ENCODE measurements at places on chromosomes 12 and 14.
A peak's percentile ranks its signal among the peaks of the same experiment; 100 is the strongest.

DNA sequence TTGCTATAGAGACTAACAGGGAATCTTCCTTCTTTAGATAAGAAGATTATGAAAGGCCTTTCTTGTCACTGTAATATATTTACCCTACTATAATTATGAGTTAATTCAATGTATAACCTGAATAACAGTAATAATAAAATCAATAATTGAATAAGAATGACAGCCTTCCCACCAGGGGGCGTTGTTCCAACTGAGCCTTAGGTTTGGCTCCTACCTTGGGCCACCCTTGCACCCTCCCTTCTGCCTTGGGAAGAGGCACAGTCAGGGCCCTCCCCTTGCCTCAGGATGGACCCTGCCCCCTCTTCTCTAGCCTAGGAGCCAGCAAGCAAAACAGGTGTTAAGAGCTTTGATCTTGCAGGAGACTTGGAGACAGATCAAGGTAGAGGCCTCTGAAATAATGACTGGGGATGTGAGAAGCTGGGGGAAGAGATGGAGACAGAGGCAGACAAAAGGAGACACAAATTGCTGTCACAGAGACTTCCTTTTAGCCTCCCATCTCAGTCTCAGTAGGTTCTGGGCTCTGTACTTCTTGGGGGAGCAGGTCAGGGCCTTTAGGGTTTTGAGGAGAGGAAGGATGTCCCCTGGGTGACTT lies 40.1 kb upstream of the CISTR start:
- DNase-seq = peak; percentile 20

DNA sequence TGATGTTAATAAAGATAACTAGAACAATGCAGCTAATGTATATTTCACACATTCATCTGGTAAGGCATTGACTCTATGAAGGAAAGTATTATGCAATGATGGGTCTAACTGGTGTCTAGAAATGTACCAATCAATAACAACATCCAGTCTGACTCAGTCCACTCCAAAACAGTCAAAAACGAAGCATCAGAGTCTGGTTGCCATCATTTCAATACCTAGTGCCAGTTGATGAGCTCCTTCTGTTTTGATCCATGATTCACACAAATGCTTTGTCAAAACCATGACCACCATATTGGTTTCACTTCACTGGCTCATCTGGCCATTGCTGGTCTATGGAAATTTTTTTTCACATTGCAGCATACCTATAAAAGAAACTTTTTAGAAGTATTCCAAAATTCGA lies 747.2 kb upstream of the TMEM132C start:
- no peak for DNase-seq

GRCh38 chr14:35365130-35366055 lies 39.2 kb downstream of the NFKBIA start:
- DNase-seq = no peak

- no peak for DNase-seq
These were observed 63.8 kb downstream of the MVK start for GRCh38 chr12:109637348-109637747.

DNA sequence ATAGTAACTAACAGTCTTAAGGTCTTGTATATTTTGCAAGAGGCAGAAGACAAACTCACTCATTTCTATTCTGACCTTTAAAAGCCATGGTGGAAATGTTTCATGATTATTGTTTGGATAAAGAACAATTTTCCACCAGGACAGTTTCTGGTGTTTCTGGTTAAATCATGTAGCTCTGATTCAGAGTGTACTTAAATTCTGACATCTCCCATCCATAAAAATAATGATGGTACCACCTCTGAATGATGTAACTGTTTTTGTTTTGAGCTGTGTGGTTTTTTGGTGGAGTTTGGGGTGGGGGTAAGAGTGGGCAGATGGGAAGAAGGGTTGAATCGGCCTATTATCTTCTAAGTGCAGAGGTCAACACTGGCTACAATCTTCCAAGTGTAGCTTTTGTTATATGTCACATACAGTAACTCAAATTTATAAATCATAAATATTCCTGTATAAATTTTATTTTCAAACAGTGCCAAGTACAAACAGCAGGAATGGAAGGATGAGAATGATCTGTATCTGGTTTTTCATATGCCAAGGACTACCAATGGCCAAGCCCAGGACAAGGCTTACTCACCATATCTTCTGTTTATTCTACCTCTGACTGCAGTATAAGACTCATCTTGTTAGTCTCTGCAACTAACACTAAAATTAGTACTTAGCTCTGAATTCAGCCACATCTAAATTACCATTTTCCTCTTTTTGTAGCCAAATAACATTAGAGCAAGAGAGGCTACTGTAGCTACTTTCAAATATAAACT lies 108.7 kb downstream of the BCAT1 start:
- no peak for DNase-seq

DNA sequence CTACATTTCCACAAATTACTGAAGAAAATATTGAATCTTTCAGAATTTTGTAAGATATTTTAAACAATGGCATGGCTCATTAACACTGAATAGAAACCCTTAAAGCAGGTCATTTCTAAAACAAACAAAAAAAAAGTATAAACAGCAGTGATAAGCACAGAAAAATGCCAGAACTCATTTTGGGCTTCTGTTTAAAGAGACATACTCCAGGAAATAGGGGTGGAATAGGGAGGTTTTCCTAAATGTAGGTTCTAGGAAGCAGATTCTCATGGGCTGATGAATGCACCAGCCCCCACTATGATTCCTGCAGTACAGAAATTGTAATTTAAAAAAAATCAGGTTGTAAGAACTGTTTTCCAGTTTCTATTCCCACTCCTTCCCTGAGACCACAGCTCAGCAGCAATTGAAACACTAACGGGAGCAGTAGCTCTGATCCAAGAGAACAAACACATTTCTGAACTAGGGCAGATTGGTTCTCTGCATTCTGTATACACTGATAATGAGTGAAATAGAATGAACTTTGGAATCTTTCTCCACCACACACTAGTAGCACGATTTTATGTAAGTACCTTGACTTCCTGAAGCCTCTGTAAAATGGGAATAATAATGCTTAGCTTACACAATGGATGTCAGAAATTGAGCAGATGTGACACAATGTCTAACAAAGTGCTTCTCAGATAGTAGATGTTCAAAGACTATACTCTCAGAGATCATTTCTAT lies 115.6 kb upstream of the TMTC1 start:
- DNase-seq = no peak

DNA sequence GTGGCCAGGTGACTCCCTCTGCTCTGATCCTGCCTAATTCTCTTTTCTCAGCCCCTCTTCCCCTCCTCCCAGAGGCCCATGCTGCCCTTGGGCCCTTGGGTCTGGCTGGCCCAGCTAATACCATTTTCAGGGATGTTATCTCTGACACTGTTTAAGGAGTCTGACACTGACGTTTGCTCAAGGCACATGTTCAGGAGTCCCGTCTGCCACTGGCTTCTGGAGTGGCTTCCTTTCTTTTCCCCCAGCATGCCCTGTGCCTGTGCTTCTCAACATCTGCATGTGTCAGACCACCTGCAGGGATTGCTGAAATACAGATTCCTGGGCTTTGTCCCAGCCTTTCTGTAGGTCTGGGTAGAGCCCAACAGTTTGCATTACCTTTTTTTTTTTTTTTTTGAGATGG lies 128.9 kb downstream of the BCL11B start:
- no peak for DNase-seq

DNA sequence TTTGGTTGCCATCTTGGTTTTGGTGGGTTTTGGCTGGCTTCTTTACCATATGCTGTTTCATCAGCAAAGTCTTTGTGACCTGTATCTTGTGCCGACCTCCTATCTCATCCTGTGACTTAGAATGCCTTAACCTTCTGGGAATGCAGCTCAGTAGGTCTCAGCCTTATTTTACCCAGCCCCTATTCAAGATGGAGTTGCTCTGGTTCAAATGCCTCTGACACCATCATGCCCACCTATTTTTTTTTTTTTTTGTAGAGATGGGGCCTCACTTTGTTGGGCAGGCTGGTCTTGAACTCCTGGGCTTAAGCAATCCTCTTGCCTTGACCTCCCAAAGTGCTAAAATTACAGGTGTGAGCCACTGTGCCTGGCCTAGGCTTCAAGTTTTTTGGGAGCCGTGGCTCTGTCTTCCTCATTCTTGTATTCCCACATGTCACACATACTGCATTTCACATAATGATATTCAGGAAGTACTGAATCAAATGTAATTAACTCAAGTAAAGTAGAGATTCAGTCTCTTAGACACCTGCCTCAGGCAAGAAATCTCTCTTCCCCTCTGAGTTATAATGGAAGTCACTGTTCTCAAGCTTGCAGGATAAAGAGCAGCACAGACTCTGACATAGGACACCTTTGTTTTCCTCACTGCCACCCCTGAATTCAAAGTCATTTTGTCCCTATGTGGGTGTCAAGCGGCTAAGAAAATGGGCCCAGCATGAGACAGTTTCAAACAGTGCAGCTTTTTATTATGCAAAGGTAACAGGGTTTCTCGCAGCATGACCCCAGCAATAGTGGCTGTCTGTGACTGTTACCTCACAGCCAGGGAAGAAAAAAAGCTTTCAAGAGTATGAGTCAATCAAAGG lies 159.0 kb downstream of the PTPN11 start:
- no peak for DNase-seq

DNA sequence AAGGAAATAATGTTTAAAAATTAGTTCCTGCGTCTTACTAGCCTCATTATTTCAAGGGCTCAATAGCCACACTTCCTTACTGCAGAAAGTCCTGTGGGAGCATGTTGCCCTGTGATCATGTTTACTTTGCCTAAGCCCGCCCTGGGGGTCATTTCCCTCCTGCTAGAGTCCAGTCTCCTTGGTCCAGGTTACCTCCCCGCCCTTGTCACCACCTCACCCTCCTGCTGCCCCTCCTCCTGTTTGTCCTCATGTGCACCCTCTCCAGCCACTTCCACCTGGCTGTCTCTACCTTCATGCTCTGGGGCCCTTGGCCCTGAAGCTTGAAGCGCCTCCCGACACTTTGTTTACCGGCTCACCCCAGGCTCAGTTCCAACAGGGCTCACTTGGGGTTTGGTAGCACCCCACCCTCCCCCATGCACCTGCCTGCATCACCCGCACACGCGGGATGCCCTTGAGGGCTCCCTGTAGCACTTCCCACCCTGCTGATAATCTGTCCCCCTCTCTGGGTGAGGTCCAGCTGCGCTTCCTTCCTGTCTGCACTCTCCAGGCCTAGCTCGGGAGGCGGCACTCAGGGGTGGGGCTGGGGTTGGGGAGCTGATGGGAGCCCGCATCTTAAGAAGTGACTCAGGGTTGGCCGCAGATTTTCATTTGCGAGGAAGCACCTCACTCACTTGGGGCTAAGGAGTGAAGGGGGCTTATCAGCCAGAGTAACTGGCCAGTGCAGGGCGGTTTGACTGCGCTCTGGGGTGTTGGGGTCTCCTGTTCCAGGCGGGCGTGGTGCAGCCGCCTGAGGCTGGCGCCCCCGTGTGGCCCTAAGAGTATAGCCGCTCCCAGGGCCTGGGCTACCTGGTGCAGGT lies 40.1 kb downstream of the SMIM41 start:
- peak; percentile 26 for DNase-seq

DNA sequence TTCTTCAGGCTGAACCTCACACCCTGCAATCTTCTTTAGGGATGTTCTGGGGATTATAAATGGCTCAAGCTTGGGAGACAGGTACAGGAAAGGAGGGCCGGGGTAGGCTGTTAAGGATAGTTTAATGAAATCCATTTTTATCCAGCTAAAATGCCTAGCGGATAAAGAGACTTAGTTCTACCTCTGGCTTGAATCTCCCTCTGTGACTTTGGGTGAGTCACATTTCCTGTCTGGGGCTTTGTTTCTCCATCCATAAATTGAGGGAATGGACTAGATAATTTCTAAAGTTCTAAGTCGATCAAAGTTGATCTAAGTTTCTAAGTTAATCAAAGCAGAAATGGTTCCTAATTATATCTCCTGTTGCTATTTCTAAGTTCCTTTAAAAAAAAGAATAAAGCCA lies 319.6 kb upstream of the E2F7 start:
- DNase-seq = no peak

DNA sequence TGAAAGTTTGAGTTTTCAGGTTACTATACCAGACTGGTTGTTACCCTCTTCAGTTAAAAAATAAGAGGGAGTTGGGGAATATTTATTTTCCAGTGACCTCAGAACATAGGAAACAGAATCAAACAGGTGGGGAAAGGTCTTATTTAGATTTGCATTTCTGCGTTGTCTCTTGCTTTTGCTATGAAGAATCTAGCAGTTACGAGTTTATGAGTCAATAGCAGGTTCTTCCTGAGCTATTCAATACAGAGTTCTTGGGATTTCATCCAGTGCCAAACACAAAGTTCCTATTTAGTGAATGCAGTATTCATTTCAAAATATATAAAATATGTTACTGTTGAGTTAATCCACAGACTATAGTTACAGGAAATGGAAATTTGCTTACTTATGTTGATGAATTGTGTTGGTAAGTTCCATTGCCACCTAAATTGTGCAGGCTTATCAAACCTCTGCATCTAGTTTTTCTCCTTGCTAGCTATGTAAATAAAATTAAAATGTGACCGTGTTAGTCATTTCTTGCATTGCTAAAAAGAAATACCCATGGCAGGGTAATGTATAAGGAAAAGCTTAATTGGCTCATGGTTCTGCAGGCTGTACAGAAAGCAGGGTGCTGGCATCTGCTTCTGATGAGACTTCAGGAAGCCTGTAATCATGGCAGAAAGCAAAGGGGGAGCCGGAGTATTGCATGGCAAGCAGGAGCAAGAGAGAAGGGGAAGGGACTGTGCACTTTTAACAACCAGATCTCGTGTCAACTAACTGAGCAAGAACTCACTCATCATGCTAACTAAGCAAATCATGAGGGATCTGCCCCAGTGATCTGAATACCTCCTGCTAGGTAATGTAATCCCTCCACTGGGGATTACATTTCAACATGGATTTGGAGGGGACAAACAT lies 110.2 kb downstream of the KTN1 start:
- no peak for DNase-seq

- DNase-seq = no peak
These were observed 9.3 kb upstream of the CDCA4 start for GRCh38 chr14:105030194-105030593.

DNA sequence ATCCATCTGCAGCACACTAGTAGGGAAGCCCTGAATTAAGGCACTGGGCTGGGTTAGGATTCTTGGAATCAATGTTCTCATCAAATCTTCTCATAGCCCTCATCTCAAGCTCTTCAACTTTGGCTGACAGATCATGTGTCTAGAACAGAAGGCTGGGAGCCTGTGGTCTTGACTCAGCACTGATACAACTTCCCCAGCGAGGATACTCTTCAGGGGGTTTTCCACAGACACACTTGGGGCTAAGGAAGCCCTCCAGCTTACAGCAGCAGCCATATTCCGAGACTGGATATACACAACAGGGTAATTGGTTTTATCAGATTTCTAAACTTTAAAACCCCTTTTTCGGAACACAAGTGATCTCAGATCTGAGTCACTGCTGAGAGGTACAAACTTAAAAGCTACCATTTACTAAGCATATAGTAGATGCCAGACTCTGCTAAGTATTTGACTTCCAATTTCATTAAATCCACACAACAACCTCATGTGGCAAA lies 3.5 kb downstream of the FMNL3 start:
- DNase-seq = peak; percentile 19

DNA sequence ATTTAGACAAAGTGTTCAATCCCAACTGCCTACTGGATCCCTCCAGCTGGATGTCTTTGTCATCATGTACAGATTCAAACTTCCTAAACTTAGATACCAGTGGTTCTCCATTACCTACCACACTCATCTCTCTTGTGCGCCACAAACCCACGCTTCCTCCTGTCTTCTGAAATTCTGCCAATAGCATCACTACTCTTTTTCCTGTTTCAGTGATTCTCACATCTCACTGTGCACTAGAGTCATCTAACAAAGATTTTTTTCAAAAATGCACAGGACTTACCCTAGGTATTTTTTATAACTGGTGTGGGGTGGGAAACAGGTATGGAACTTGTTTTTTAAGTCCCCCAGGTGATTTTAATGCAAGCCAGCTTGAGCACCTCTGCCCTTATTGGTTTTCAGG lies 5.9 kb downstream of the PSMB5 start:
- DNase-seq = no peak
